ENCODE measurements at places on chromosomes 12 and 14.
A peak's percentile ranks its signal among the peaks of the same experiment; 100 is the strongest.

DNA sequence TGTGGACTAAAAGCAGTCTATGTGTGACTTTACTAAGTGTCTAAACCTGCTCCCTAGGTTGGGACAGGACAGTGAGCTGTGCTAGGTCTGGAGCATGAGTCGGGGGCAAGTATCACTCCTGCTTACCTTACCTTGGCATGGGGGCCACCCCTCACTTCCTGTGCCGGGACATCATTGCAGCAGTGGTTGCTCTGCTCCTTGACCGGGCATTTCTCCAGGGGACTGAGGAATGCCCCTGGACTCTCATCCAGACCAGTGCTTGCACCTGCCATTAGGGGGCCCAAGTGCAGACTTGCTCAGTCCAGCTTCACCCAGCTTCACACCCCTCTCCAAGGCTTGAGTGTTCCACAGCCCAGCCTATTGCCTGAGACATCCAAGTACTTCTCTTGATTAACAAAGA, 84.7 kb upstream of the NELL2 start:
- DNase-seq: no peak

GRCh38 chr14:38134416-38135030, 73.2 kb upstream of the SSTR1 start:
- no peak for DNase-seq

GRCh38 chr14:104143521-104144452, 5.4 kb downstream of the KIF26A start:
- no peak for DNase-seq

- no peak for DNase-seq
Observed at GRCh38 chr12:104656383-104656782, 199.6 kb downstream of the CHST11 start.

DNA sequence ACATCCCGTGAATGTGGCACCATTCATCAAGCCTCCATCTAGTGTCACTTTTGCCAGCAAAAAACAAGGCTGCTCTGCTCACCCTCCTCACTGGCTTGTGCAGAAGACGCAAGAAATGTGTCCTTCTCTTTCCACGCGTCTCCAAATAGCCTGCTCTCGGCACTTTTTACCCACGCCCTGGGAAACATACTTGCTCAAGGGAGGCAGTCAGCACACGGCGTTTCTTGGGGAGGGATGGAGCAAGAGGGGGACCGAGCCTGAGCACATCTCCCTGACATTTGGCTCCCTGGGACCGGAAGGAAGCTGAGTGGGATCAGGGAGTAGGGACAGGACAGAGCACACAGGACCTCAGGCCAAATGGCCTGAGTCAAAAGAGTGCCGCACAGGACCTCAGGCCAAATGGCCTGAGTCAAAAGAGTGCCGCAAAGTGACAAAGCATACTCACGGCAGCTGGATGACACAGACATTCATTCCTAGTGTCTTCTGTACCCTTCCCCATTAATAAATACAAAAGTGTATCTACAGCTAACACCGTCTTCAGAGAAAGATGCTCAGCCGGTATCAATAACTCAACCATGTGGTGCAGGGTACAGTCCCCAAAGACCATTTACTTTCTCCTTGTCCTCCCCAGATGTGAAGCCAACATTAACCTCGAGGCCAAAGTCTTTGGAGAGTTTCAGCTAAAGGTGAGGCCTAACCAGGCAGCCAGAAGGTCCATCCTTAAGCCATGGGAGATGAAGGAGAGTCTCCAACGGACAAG, 7.1 kb downstream of the BCL11B start:
- no peak for DNase-seq

DNA sequence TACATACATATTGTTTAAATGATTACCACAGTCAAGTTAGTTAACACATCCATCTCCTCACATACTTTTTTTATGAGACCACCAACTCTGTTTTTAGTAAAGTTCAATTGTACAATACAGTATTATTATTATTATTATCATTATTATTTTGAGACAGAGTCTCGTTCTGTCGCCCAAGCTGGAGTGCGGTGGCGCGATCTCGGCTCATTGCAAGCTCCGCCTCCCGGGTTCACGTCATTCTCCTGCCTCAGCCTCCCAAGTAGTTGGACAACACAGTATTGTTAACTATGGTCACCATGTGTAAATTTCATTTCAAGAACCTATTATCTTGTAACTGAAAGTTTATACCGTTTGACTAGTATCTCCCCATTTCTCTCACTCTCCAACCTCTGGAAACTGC, 942.0 kb upstream of the FBXO33 start:
- no peak for DNase-seq

DNA sequence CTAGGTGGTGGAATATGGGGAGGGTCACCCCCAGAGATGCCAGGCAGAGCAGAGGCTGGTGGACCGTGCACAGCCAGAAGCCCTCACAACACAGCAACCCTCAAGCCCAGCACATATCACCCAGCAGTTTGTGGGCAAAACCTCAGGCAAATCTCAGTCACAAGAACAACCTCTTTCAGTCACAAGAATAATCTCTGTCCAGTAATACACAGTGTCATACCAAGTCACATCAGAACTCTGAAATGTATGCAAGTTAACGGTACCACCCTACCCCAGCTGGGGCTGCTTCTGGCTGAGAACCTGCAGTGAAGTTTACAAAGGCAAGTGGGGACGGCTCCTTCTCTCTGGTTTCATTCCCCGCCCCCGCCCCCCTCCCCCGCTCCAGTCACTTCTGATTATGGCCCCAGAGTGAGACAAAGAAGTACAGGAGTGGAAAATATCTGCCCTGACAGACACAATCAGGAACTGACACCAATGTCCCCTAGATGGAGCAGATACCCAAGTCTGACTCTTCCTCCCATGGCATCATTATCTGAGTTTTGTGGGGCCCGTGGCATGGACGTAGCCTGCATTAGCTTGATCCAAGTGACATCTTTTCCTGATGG, 480.9 kb upstream of the TMEM132C start:
- no peak for DNase-seq

- DNase-seq: no peak
Observed at GRCh38 chr12:109625131-109625559, 51.6 kb downstream of the MVK start.

GRCh38 chr14:61505815-61506809, 184.7 kb downstream of the PRKCH start:
- DNase-seq: no peak

- no peak for DNase-seq
Observed at GRCh38 chr12:43856972-43857371, 21.1 kb downstream of the TMEM117 start.

- DNase-seq: no peak
Observed at GRCh38 chr14:61174441-61174891, 106.7 kb downstream of the TMEM30B start.

DNA sequence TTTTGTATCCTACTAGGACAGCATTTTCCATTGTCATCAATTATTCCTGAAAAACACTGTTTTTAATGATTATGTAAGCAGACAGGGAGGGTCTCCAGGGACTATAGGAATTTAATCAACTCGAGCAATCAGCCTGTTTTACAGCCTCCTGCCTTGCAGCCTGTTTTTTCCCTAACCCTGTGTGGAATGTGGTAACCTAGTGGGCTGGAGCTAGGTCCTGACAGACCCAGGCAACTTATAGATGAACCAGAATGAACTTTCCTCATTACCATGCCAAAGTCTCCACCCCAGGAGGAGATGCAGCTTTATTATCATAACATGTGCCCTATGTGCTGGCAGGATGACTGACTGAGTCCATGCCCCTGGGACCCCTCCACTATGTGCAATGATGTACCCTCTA, 375.1 kb downstream of the BMP4 start:
- no peak for DNase-seq

- DNase-seq: no peak
Observed at GRCh38 chr12:123696207-123696606, 15.9 kb upstream of the ATP6V0A2 start.

DNA sequence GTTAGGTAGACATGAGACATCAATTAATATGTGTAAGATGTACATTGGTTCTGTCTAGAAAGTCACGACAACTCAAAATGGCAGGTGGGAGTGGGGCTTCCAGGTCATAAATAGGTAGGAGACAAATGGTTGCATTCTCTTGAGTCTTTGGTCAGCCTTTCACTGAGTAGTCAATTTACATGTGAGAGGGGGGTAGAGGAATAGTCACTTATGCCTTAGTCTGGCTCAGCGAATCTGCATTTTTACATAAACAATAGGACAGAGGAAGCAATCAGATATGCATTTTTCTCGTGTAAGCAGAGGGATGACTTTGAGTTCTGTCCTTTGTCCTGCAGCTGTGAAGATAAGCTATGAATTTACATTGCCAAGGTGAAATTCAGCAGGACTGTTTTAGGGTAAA, 27.8 kb upstream of the UNC79 start:
- no peak for DNase-seq

- DNase-seq: peak; percentile 2
Observed at GRCh38 chr14:96567289-96567899, 65.2 kb downstream of the PAPOLA start.

DNA sequence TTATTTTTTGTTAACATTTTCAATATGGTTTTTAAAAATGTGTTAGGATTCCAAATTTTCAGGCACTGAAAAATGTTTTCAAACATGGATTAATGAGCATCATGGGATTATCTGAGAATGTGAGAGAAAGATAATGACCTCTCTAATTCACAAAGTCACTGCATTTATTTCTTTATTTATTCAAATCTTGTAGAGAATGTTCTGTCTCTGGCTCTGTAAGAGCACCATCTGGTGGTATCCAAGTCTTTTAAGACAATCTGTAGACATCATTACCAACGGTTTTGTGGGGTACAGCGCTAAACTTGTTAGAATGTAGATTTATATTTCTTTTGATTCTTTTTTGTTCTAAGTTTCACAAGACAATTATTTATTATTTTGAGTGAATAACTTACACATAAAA, 956.0 kb upstream of the NOVA1 start:
- no peak for DNase-seq

DNA sequence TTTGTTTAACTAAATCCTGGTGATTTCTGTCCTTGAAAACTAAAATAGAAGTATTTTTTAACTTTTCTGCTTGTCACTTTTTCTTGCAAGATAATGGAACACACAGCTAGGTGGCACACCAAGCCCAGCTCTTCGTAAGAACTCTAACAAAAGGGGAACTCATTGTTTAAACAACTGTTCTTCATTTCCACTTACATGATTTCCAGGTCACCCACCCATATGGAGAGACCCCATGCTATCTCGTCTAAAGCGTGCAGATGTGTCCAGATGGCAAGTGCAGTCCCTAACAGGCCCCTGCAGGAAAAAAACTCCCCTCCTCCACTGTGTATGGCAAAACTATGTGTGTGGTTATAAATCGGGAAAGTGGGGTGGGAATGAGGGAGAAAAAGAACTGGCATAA, 43.3 kb upstream of the NT5DC3 start:
- peak; percentile 45 for DNase-seq

DNA sequence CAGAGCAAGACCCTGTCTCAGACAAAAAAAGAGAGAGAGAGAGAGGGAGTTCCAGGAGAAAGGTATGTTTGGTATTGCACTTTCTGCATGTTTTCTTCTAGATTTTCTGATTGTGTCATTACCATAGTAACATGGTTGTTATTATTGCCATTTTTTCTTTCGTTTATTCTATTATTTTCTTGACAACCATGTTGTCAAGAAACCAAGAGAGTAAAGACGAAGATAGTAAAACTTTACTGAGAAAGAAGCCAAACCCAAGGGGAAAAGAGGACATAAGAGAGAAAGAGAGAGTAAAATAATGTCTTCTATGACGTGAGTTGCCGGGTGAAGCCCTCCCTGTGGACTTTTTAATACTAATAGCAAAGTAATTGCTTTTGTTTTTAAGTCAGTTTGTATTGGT, 1186.0 kb upstream of the SEL1L start:
- no peak for DNase-seq

DNA sequence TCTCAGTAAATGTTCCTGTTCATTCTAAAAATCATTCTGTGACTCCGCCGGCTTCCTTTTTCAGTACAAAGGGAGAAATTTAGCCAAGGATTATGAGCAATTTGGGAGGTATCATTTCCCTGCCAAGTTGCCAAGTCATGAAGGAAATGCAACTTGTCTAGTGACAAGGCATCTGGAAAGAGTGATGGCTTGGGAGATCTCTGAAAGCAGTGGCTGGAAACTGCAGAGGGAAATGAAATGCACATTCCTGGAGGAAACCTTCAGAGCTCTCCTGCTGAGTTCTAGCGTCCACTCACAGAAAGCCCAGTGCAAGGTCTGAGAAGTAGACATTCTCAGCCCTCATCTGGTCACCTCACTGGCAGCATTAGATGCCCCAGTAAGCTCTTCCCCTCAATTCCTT, 91.7 kb downstream of the GALC start:
- DNase-seq: no peak

DNA sequence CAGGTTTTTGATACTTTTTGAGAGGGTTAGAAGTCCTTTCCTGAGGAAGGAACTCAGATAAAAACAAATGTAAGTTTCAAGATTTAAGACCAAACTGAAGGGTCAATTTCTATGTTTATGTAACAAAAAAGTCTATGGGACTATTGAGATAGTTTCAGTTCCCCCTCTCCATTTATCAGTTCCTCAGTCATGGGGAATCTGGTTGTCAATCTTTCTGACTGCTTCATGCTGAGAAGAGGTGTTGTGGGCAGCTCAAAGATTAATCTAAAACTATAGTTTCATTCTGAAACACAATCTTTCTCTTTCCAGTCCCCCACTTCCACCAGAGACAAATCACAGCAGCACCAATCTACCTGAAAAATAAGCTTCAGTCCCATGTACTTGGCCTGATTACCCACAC, 93.7 kb downstream of the KCNMB4 start:
- no peak for DNase-seq

Data from AG04450 (cell line).